ENCODE measurements at places on chromosomes 5 and 9.

DNA sequence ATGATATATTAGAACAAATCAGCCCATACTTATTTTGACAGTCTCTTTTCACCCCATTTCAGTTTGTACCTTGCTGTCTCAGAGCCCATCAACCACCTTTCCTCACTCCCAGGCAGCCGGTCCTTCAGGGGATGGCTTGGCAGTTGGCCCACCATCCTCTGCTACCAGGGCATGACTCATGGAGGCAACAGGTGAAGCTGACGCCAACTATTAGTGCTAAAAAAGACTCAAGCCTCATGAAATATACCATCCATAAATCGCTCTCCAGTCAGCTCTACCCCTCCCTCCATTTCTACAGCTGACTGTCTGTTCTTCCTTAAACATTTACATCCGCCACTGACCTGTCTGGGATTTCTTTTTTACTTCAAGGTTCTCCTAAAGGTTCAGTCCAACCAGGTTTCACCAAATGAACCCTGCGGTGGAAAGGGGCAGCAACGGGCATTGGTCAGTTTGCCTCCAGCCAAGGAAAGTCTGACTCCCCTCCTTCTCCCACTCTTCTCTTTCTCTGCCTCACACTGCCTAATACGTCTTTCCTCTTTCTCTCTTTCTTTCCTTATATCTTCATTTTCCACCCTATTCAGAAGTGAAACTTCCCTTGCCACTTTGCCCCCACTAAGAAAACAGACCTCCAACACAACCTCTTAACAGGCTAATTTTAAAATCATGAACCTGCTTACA lies 439.1 kb downstream of the RAB3C start:
- H3K27me3 ChIP-seq = no peaks in the 10 kb centered on the region
- DNase-seq = no peak
- no peaks in the 10 kb centered on the region for H3K36me3 ChIP-seq
- no peak overlapping the region for H3K27ac ChIP-seq
- H3K4me3 ChIP-seq = no peak overlapping the region

- peak; percentile 18 for DNase-seq
- peaks cover 25% of the 10 kb centered on the region for H3K4me1 ChIP-seq
- no peaks in the 10 kb centered on the region for H3K36me3 ChIP-seq
- H3K27me3 ChIP-seq = no peaks in the 10 kb centered on the region
- no peak overlapping the region for H3K4me3 ChIP-seq
These were observed 89.9 kb downstream of the MAMDC2 start for GRCh38 chr9:70133253-70134208.

DNA sequence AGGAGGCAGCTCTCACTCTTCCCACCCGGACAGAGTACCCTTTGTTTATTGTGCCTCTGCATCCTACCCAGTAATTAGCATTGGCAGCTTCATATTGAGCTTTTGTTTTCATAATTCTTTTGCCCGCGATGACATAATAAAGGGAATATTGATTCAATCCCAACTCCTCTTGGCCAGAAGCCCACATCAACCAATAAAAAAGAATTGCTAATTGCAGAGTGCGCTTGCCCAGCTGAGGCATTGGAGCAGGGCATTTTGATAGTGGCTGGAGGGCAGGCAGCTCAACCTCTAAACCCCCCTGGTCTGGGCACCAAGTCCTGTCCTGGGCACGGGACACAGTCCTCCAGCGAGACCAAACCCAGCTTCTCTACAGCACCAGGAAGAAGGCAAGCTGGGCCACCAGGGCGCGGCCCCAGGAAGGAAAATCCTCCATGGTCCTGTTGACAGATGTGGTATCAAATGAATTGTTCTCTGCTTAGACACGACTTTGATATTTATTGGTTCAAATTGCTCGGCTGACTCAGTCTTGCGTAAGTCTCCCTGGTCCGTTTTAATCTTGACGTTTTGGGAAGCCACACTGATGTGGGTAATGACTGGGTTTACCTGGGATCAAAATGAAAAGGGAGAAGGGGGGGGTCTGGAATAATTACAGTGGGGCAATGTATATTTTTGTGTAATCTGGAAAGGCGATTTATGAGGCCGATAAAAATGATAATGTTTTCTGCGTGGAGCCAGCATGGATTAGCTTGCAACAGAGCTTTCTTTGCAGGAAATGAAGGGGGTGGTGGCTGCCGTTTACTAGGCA lies 220.7 kb upstream of the MSX2 start:
- DNase-seq = peak; percentile 87
- H3K27ac ChIP-seq = peak overlapping the region; percentile 55
- peaks cover 21% of the 10 kb centered on the region for H3K4me1 ChIP-seq
- no peaks in the 10 kb centered on the region for H3K36me3 ChIP-seq
- no peaks in the 10 kb centered on the region for H3K27me3 ChIP-seq
- H3K4me3 ChIP-seq = peak overlapping the region; percentile 11

- no peaks in the 10 kb centered on the region for H3K27me3 ChIP-seq
- no peak overlapping the region for H3K4me3 ChIP-seq
- peaks cover 7% of the 10 kb centered on the region for H3K4me1 ChIP-seq
- H3K27ac ChIP-seq = no peak overlapping the region
These were observed 27.6 kb downstream of the CYSTM1 start for GRCh38 chr5:140202610-140203009.

DNA sequence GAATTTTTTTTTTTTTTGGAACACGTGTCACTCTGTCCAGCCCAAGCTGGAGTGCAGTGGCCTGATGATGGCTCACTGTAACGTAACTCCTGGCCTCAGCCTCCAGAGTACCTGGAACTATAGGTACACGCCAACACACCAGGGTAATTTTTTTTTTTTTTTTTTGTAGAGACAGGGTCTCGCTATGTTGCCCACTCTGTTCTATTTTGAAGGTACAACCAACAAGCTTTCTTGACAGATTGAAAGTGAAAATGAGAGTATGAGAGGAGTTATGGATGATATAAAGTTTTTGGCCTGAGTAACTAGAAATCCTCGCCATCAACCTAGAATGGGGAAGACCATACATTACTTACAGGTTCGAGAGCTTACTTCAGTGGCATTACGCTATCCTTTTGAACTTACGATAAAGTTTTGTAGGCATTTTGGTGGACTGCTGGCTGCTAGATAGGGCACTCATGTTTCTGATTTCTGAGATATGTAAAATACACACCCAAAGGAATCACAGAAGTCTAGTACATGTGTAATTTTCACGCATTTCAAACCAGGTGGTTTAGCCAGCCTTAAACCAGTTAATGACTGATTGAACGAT lies 806 bp upstream of the CDC42SE2 start:
- DNase-seq = no peak
- peak overlapping the region; percentile 63 for H3K27ac ChIP-seq
- H3K27me3 ChIP-seq = no peaks in the 10 kb centered on the region
- H3K4me3 ChIP-seq = peak overlapping the region; percentile 91

DNA sequence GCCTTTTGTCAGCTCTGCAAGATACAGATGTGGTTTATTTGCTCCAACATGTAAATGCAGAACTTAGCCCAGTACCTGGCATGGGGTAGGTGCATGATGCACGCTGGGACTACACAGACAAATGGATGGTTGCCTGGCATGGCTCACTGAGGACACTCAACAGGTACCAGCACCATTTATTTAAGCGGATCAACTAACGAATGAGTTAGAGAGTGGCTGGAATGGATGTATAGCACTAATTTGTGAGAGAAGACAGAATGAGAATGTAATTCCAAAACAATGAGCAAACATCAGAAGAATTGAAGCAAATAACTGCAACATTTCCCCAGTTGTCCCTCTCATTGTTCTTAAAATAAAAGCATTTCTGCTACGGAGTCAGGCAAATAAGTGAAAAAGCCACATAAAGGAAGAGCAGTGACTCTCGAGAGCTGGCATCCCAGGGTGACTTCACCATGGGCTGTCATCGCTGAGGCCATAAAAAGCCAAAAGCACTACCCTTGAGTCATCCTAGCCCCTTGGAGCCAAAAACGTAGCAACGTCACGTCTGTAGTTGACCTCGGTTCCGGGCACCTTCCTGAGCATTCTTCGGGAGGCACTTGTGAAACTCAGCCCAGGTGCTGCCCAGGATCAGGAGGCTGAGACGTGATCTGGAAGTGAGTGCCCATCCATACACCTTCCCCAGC lies 290.3 kb downstream of the NSG2 start:
- no peaks in the 10 kb centered on the region for H3K36me3 ChIP-seq
- peaks cover 17% of the 10 kb centered on the region for H3K4me1 ChIP-seq
- H3K27ac ChIP-seq = peak overlapping the region; percentile 2
- no peaks in the 10 kb centered on the region for H3K27me3 ChIP-seq

- no peak for DNase-seq
- no peaks in the 10 kb centered on the region for H3K27me3 ChIP-seq
- H3K36me3 ChIP-seq = no peaks in the 10 kb centered on the region
These were observed 699.6 kb downstream of the TAF11L14 start for GRCh38 chr5:18333841-18334240.

GRCh38 chr5:173672891-173673290 lies 56.4 kb upstream of the BOD1 start:
- H3K4me1 ChIP-seq = peaks cover 12% of the 10 kb centered on the region
- no peak overlapping the region for H3K4me3 ChIP-seq
- H3K27me3 ChIP-seq = peaks cover 5% of the 10 kb centered on the region
- no peaks in the 10 kb centered on the region for H3K36me3 ChIP-seq
- DNase-seq = no peak
- no peak overlapping the region for H3K27ac ChIP-seq

DNA sequence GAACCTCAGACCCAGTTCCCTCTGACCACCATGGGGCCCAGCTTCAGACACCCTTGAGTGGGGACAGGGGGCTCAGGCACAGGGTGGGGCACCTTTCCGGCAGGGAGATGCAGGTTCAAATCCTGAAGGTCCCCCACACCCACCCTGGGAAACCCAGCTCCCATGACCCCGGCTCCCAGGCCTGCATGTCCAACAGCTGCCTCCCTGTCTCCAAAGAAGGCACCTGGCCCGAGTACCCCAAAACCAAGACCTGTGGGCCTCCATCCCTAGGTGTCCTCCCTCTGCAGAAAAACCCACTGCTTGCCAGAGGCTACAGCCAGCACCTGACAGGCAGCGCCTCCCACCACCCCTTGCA lies 38.5 kb downstream of the VAV2 start:
- DNase-seq = no peak
- H3K4me1 ChIP-seq = peaks cover 25% of the 10 kb centered on the region
- H3K27ac ChIP-seq = no peak overlapping the region
- no peaks in the 10 kb centered on the region for H3K36me3 ChIP-seq

GRCh38 chr5:156423597-156423996 lies 96.6 kb downstream of the SGCD start:
- no peak overlapping the region for H3K27ac ChIP-seq
- no peaks in the 10 kb centered on the region for H3K4me1 ChIP-seq
- no peak for DNase-seq

- H3K4me3 ChIP-seq = no peak overlapping the region
- H3K4me1 ChIP-seq = no peaks in the 10 kb centered on the region
These were observed 51.4 kb upstream of the NRARP start for GRCh38 chr9:137353223-137354152.

- H3K4me1 ChIP-seq = peaks cover 4% of the 10 kb centered on the region
- DNase-seq = peak; percentile 36
- H3K27ac ChIP-seq = no peak overlapping the region
- H3K27me3 ChIP-seq = no peaks in the 10 kb centered on the region
- H3K36me3 ChIP-seq = no peaks in the 10 kb centered on the region
These were observed 479.4 kb downstream of the ENC1 start for GRCh38 chr5:74161170-74161569.

DNA sequence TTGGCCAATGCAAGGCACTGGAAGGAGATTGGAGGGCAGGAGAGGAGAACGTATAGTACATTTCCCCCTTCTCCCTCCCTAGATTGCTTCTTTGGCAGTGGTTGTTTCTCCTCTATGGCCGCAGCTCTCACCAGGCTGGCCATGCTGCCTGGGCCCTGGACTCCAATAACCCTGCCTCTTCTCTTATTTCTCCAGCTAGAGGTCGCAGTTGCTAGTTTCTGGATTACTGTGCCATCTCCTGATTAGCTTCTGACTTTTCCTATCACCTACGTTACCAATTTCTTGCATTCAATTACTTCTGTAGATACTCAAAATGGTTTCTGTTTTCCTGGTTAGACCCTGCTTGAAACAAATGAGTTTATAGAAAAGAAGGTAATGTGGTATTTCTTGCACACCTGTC lies 2.4 kb upstream of the MACIR start:
- H3K4me1 ChIP-seq = peaks cover 5% of the 10 kb centered on the region
- no peak overlapping the region for H3K27ac ChIP-seq
- H3K4me3 ChIP-seq = no peak overlapping the region
- H3K36me3 ChIP-seq = no peaks in the 10 kb centered on the region
- H3K27me3 ChIP-seq = no peaks in the 10 kb centered on the region

GRCh38 chr9:69499407-69499806 lies 172.8 kb downstream of the APBA1 start:
- no peaks in the 10 kb centered on the region for H3K36me3 ChIP-seq
- peaks cover 8% of the 10 kb centered on the region for H3K4me1 ChIP-seq
- DNase-seq = no peak
- H3K4me3 ChIP-seq = no peak overlapping the region
- H3K27ac ChIP-seq = no peak overlapping the region
- no peaks in the 10 kb centered on the region for H3K27me3 ChIP-seq
